ENCODE measurements at places on chromosomes 11 and 22. TPM values are rescaled to one million over a fixed set of nuclear protein-coding genes. Genes with fewer than 3 reads are reported as not detected.

OR6M1 gene
- total RNA-seq: not detected

GAL3ST3 gene
- not detected for total RNA-seq

PRR33 gene
- not detected for total RNA-seq

C11orf91 gene
- total RNA-seq: not detected

- no peaks in the 10 kb centered on the region for H3K36me3 ChIP-seq
- no peaks in the 10 kb centered on the region for H3K4me1 ChIP-seq
- DNase-seq: peak; percentile 51
- H3K27me3 ChIP-seq: no peaks in the 10 kb centered on the region
Measured at GRCh38 chr22:46592390-46592872, 27.8 kb upstream of the GRAMD4 start.

DNA sequence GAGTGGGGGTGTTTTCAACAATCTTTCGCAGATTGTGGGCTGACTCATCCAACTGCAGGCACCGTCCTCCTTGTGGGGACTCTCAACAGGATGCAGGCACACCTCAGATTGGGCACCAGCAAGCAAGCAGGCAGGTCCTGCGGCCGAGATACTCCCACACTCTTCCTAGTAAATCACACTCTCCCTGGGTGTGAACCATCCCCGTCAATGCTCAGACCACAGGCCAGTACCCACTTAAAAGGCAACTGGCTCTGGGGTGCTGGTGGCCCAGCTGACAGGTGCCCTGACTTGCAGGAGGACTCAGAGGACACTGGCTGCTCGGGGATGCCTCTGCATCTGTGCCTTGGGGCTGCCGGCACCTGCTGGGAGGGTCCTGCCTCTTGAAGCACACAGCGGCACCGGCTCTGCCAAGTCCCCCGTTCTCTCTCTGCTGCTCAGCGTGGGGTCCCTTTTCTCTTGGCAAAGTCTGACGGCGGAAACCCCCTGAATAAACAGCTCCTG, 282.5 kb downstream of the CTTN start:
- H3K27ac ChIP-seq: no peak overlapping the region
- H3K4me3 ChIP-seq: no peak overlapping the region
- H3K4me1 ChIP-seq: no peaks in the 10 kb centered on the region
- no peaks in the 10 kb centered on the region for H3K27me3 ChIP-seq
